ENCODE measurements at places on chromosomes 11 and 22.

- DNase-seq = no peak
These were observed 10.1 kb upstream of the B4GALNT4 start for GRCh38 chr11:359181-359714.

DNA sequence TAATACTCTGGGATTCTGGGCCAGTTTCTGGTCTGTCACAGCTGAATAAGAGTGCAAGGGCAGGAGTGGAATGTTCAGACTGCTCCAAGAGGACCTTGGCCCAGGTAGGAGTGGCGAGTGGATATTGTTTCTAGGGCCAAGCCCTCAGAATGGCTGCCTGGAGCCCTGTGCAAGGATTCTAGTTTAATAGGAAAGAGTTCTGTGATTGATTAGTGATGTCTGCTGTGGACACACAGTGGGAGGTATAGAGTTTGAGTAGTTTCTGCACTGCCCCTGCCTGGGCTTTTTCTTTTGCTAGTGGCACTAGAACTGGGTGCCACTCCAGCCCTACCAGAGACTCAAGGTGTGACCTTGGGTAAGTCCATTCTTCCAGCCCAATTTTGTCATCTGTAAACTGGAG, 9.7 kb upstream of the MPPED1 start:
- DNase-seq = no peak

GRCh38 chr11:123450623-123451022, 20.6 kb downstream of the GRAMD1B start:
- no peak for DNase-seq

DNA sequence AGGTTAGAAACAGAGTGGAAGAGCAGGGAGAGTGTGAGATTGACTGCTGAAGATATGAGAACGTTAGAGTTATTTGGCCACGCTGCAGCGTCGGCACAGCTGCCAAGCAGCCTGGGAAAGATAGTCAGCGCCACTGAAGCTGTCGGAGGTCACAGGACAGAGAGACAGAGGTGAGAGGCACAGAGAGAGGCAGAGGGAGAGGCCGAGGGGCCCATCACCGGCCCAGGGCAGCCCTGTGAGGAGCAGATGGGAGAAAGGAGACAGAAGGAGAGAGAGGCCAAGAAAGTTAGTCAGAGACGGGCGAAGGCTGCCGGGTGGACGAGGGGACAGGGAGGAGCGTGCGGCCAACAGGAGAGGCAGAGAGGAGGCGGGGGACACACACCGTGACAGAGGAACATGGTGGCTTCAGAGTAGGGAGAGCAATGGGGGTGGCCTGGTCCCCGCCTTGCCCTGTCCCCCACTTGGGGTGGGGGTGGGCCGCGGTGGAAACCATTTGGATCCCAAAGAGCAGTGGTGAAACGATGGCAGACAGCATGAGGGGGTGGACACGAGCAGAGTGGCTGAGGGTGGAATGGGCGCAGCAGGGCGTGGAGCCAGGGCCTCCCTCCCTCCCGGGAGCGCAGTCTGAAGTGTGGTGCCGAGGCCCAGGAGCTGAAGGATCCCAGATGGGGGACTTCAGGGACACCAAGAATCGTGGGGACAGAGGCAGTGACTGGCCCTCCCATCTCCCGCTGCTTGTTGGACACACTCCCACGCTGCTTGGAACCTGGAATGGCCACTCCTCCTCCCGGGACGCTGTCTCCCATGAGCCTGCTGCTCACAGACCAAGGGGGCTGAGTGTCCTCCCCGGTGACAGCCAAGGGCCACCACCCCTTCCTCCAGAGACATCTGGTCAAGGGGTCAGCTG, 26.6 kb downstream of the LRRC10B start:
- no peak for DNase-seq

- no peak for DNase-seq
These were observed 52.1 kb upstream of the MYEOV start for GRCh38 chr11:69241844-69242243.

DNA sequence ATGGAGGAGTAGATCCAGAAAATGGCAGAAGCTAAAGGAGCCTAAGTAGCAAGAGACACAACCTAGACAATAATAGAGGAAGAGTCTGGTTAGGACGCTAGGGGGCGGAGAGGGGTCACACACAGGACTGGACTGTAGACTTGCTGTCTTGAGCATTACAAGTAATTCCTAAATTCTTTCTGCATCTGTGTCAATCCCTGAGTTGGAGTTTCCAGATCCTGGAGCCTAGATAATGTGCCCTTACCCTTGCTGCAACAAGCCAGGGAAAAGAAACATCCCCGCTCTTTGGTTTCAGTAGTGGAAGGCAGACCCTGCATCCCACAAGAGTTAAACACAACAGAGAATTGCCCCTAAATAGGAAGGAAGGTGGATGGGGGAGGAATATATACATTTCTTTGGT, 14.9 kb upstream of the CCDC73 start:
- DNase-seq = peak; percentile 70

- DNase-seq = no peak
These were observed 85.1 kb downstream of the BARX2 start for GRCh38 chr11:129460714-129461113.

DNA sequence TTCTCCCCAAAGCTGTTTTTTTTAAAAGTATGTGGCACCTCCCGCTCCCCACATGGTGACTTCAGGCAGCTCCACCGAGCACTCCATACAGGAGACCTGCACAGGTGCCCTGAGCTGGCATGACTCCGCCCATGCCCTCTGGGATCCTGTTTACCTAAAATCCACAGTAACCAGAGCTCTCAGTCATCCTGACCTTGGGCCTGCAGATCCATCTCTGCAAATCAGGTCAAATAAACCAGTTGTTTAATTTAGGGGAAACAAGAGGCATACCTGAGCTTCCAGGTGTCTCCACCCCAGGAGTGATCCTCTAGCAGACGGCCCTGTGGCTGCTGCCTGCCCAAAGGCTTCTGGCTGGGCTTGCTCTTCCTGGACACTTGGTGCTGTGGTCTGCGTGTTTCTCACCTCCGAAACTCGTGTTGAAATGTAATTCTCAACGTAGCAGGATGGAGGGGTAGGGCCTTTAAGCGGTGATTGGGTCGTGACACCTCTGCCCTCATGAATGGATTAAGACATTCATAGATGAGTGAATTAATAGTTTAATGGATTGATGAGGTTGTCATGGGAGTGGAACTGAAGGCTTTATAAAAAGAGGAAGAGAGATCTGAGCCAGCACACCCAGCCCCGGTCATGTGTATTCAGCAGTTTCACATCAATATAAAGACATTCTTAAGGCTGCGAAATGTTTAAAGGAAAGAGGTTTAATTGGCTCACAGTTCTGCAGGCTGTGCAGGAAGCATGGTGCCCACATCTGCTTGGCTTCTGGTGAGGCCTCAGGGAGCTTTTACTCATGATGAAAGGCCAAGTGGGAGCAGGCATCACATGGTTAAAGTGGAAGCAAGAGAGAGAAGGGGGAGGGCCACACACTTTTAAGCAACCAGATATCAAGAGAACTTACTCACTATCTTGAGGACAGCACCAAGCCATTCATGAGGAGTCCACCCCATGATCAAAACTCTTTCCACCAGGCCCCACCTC, 34.1 kb downstream of the LINC01488 start:
- DNase-seq = no peak

- no peak for DNase-seq
These were observed 140.0 kb downstream of the CHST1 start for GRCh38 chr11:45525393-45525792.

- no peak for DNase-seq
These were observed 385.5 kb upstream of the CADM1 start for GRCh38 chr11:115889712-115890111.
